ENCODE measurements at places on chromosomes 2 and 18. TPM values are rescaled to one million over a fixed set of nuclear protein-coding genes. Genes with fewer than 3 reads are reported as not detected.

The GNAL gene
- polyA plus RNA-seq, result 2.3 TPM

The NT5C1B gene
- polyA plus RNA-seq, result not detected

The C2orf80 gene
- not detected for polyA plus RNA-seq

The IGFBP2 gene
- 146 TPM for polyA plus RNA-seq

The GAREM2 gene
- polyA plus RNA-seq, result 5.2 TPM

The PSMA8 gene
- polyA plus RNA-seq, result not detected

The GPR155 gene
- polyA plus RNA-seq, result 3.7 TPM

The TMEM169 gene
- polyA plus RNA-seq, result 5.0 TPM

The CD226 gene
- 0.89 TPM for polyA plus RNA-seq

The GPR39 gene
- 0.13 TPM for polyA plus RNA-seq

The DYNAP gene
- polyA plus RNA-seq, result not detected

The DPP4 gene
- polyA plus RNA-seq, result 4.3 TPM

The LCT gene
- polyA plus RNA-seq, result not detected

The SERPINB11 gene
- not detected for polyA plus RNA-seq

The SPATS2L gene
- polyA plus RNA-seq, result 219 TPM

The ANKRD62 gene
- polyA plus RNA-seq, result not detected

The MROH2A gene
- polyA plus RNA-seq, result not detected

The SLC25A12 gene
- 23.6 TPM for polyA plus RNA-seq

The SERPINB3 gene
- not detected for polyA plus RNA-seq

The DCAF17 gene
- polyA plus RNA-seq, result 13.4 TPM

The INPP5D gene
- 8.9 TPM for polyA plus RNA-seq

The NDUFS1 gene
- 63.0 TPM for polyA plus RNA-seq

The TEX44 gene
- not detected for polyA plus RNA-seq

The TEKT4 gene
- polyA plus RNA-seq, result not detected

The CABLES1 gene
- 7.2 TPM for polyA plus RNA-seq

The DHX57 gene
- 21.4 TPM for polyA plus RNA-seq

The ANKRD30BL gene
- polyA plus RNA-seq, result 0.08 TPM

The PDCL3 gene
- polyA plus RNA-seq, result 29.7 TPM

The TUBA4A gene
- polyA plus RNA-seq, result 112 TPM

The ZCCHC2 gene
- polyA plus RNA-seq, result 9.4 TPM

The MFSD2B gene
- 3.6 TPM for polyA plus RNA-seq

Measured in hindlimb muscle (tissue), 1 donor.